ENCODE measurements at places on chromosomes 1 and 21.

DNA sequence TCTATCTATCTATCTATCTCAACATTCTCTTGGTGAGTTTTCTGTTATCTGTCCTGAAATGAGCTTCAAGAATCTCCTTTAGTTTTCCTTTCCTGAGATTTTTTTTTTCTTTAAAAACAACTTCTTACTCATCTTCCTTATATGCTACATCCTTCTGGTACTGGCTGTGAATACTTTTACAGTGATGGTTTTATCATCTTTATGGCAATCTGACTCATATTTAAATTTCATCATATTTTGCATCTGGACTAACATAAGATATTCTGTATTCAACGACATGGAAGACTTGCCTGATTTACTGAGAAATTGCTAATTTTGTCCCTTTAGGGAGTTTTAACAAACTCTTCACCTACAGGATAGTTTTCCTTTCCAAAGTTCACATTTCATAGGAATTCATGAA is 33.0 kb downstream of the PDE4B start:
- no peak for DNase-seq

GRCh38 chr1:101122452-101123166 is 97.0 kb upstream of the DPH5 start:
- DNase-seq, result peak; percentile 55

DNA sequence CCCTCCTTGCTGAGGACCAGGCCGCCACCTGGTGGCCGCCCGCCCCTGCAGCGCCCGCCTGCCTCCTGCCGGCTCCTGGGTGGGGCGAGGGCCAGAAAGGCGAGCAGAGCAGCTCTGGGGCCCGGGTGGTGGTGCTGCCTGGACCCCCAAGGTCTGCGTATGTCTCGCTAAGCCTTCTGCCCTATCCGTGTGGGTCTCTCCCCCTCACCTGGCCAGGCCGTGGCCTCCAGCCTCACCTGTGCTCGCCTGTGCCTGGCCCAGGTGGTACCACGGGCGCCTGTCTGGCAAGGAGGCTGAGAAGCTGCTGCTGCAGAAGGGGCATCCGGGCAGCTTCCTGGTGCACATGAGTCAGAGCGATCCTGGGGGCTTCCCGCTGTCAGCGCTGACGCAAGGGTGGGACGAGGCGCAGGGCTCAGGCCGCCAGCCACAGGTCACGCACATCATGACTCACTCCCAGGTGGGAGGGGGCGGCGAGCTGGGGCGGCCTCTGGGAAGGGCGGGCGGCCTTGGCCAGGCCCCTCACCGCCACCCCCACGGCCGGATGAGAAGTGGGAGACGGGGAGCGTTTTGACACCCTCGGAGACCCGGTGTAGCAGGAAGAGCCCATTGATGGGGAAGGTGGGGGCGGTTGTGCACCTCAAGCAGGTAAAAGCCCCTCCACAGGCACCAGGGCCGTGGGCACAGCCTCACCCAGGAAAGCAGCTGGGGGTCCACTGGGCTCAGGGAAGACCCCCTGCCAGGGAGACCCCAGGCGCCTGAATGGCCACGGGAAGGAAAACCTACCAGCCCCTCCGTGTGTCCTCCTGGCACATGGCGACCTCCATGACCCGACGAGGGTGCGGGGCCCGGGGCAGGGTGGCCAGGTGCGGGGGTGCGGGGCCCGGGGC is 9.9 kb downstream of the RNF223 start:
- peak; percentile 80 for DNase-seq

- DNase-seq, result no peak
These were observed 121.2 kb downstream of the LTN1 start for GRCh38 chr21:28871388-28872010.

DNA sequence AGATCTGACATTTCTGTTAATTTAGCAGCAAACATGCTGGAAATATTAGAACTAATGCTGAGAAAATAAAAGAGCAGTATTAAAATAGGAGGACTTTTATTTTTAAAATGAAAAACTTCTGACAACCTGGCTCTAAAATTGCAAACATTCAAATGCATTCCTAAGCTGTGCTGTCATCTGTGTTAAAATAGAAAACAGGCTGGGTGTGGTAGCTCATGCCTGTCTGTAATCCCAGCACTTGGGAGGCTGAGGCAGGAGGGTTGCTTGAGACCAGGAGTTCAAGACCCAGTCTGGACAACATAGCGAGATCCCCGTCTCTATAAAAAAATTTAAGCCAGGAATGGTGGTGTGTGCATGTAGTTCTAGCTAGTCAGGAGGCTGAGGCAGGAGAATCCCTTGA is 44.6 kb downstream of the MIGA1 start:
- DNase-seq, result no peak

- DNase-seq, result no peak
These were observed 7.0 kb upstream of the ABCD3 start for GRCh38 chr1:94411237-94411636.

DNA sequence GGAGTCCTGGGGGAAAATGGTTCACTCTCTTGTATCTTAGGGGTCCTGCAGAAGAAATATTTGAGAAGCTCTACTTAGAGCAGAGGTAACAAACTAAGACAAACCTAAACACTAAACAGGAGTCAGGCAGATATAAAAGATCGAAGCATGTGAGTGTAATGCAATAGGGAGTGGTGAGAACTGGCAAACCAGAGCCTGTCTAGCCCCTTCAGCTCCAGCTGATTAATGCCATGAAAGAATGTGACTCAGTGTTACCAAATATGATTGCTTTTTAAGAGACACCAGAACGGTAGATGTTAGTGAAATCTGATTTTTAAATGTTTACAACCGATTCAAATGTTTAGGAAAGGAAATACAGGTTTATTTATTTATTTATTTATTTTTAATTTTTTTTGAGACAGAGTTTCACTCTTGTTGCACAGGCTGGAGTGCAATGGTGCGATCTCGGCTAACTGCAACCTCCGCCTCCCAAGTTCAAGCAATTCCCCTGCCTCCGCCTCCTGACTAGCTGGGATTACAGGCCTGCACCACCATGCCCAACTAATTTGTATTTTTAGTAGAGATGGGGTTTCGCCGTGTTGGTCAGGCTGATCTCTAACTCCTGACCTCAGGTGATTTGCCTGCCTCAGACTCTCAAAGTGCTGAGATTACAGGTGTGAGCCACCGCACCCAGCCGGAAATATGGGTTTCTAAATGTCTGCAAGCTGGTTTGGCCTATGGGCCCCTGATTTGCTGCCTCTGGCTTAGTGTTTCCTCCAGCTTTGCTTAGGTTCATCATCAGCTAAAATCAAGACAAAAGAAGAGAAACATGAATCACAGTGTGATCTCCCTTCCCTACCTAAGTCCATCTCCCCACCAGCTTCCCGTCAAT is 12.2 kb downstream of the TXNIP start:
- DNase-seq, result peak; percentile 60

DNA sequence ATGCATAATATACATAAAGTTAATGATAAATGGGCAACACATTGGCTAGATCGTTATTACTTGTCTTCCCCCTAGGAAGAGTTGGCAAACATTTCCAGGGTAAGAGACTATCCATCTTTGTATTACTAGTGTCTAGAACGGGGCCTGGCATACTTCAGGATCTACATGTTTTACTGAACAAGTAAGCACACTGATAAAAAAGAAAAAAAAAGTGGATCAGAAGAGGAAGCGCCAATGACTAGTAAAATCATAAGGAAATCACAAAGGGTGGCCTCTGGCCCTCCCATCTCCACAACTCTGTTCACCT is 482 bp downstream of the TM2D1 start:
- no peak for DNase-seq

GRCh38 chr1:85427849-85428248 is 37.1 kb downstream of the DDAH1 start:
- no peak for DNase-seq

DNA sequence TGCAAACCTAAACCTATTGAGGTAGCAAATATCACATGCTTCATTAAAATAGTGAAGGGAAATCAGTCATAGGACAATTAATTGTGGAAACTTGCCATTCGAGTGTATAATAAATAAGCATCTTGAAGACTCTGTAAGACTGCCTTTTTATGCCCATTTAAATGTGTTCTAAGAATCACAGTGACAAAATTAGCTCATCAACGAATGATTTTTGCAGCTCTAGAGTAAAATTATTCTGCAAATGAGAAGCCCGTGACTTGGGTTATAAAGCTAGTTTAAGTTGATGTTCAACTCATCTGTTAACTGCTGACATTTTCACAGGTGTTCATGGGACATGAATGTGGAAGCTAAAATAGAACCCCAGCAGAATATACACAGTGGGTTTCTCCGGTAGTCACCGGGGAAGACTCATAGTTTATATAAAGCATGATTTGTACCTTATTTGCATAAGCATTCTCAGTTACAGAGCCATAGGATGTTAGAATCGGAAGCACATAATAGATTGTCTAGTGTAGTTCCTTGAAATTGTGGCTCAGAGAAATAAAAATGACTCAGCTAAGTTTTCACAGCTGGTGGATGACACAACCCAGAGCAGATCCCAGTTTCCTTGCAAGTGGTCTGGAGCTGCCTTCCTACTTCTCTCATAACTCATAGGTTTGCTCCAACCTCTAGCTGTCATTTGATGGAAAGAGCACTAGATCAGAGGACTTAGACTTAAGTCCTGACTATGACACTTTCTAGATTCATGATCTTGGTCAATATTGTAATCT is 107.3 kb downstream of the UCHL5 start:
- no peak for DNase-seq

DNA sequence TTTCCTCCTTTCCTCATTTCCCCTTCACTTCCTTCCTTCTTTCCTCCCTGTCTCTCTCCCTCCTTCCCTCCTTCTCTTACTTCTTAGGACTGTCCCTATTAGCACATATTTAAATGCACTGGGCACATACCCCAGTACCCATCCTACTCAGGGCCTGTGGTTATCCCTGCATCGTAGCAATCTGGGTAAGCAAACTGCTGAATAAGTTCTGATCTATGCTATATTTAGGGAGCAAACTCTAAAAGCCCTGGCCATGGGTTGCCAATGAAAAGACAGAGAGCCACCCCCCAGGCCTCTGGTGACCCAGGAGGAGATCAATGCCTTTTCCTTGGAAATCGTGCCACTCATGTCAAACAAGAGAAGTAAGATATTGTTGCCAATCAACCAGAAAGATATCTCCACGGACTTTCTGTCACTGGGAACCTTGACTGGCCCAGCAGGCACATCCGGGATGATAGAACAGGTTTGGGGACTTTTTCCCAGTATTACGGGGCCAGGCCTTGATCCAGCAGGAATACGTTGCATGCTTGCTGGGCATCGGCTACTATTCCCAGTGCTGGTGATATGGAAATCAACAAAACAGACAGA is 5.4 kb downstream of the FAM3B start:
- no peak for DNase-seq
